ENCODE measurements at places on chromosomes 16 and 17.

- DNase-seq: no peak
Observed at GRCh38 chr16:73086108-73086507, 38.2 kb upstream of the ZFHX3 start.

- no peak for DNase-seq
Observed at GRCh38 chr17:76704805-76705204, 6.0 kb downstream of the MXRA7 start.

DNA sequence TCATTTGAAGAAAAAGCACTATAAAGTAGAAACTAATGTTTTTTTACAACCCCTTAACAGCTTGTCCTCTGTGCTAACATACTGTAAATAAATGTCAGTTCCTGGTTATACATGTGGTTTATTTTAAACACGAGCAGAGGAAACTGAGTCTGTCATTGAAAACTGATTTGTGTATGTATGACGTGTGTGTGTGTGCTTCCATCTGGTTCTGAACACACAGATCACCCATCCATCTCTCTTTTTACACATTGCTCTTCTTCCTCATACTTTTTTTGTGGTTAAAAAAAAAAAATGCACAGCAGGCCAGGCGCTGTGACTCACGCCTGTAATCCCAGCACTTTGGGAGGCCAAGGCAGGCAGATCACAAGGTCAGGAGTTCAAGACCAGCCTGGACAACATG is 49.5 kb downstream of the ZNF423 start:
- no peak for DNase-seq

DNA sequence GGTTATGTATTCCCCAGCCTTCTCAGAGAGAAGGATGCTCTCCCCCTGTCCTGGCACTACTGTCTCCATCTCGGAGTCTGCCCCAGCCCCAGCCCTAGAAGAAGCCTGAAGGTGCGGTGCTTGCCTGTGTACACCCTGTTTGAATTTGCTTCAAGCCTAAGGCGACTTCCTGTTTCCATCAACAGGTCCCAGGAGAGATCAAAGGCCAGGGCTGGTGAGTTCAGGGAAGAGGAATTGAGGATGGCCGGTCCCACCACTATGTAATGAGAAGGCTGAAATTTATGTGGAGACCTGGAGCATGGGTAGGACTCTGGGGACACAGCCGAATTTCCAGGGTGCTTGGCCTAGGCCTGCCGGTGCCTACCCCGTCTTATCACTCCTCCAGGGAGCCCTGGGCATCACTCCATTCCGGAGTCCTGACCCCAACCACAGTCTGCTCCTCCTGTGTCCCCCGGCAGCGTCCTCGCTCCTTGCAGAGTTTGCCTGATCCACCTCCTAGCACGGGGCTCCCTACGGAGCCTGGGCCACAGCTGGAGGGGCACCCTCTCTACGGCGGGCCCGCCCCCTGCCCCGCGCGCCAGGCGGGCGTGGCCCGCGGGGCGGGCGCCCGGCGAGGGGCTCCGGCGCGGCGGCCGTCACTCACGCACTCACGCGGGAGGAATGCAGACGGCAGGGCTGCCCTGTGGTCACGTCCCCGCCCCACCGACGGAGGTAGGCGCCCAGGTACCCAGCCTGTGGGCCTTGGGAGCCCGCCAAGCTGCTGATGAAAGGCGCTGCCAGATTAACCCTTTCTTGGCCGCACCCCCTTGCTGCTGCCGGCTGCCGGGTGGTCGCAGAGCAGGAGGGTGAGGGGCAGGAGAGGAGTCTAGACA is 53.8 kb upstream of the TAC4 start:
- no peak for DNase-seq

- peak; percentile 59 for DNase-seq
Observed at GRCh38 chr17:76383546-76384221, 725 bp upstream of the SPHK1 start.

- no peak for DNase-seq
Observed at GRCh38 chr16:9192746-9193145, 101.3 kb downstream of the HAPSTR1 start.

- DNase-seq: no peak
Observed at GRCh38 chr17:74786431-74787055, 10.4 kb upstream of the NAT9 start.

DNA sequence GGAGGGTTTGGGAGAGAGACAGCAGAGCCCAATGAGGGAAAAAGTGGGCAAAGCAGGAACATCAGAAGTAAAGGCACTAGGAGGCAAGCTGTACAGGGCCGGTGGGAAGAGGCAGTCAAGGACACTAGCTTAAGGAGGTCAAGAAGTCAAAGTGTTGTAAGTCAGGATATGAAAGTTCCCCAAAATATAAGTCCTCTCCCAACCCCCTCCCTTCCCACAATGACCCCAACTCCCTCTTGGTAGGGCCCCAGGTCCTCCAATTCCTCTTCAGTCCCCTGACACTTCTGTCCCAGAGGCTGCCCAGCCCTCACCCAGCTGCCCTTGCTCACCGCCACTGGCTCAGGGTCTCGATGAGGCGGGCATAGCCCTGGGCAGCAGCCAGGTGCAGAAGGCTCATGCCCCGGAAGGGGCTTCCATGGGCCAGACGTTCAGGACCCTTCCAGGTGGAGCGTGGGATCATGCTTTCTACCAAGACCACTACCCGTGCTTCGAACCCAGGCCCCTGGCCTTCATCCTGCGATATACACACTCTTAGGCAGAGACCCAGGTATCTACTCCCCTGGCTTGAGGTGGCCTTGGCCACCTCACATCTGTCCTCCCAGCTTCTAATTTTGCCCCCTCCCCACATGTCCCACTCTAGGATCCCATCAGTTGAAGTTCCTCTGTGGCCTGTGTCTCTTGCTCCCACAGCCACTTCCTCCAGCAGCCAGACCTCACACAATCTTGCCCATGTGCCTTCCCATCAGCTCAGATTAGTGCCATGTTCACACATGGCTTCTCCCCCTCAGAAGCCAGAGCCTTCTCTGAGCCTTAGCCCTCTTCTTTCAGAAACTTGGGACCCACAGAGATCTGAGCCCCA is 5.9 kb upstream of the SPAG7 start:
- no peak for DNase-seq

GRCh38 chr17:66492561-66493005 is 190.2 kb downstream of the PRKCA start:
- DNase-seq: no peak

- DNase-seq: no peak
Observed at GRCh38 chr17:57655553-57655952, 89.5 kb downstream of the CCDC182 start.

DNA sequence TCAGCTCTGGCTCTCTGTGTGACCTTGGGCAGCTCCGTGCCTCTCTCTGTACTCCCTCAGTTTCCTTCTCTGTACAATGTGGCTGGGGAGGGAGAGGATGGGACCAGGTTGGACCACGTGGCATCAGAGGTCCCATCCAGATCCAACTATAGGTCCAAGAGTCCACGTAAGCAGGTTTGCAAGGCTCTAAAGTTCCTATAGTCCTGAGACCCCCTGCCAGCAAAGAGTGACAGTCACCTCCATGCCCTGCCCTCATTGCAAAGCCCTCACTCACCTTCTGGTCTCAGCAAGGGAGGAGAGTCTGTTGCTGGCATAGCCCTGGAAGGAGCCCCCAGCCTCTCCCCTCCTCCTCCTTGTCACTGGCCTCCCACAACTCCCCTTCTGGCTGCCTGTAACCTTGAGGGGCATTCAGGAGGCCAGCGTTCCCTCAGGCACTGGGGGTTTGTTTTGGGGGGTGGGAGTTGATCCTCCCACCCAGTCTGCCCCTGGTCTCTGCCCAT is 6.1 kb upstream of the DRC7 start:
- DNase-seq: no peak
